ENCODE measurements at places on chromosomes 11 and 22.

GRCh38 chr11:27963370-27963769, 144.6 kb downstream of the KIF18A start:
- DNase-seq = no peak

DNA sequence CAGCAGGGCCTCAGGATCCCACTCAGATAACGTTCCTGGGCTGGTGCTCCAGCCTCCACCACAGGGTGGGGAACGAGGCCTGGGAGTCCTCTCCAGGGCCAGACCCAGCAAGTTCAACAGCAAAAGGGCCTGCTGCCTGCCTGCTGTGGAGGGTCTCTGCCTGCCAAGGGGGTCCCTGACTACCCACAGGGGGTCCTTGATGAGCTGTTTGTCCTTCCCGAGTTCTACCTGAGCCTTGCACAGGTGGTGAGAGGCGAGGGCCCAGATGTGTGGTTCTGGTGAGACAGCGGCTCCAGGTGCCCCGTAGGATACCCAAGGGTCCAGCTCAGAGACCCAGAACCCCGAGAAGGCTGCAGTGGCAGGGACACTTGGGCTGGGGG, 4.4 kb downstream of the DUSP8 start:
- DNase-seq = no peak

DNA sequence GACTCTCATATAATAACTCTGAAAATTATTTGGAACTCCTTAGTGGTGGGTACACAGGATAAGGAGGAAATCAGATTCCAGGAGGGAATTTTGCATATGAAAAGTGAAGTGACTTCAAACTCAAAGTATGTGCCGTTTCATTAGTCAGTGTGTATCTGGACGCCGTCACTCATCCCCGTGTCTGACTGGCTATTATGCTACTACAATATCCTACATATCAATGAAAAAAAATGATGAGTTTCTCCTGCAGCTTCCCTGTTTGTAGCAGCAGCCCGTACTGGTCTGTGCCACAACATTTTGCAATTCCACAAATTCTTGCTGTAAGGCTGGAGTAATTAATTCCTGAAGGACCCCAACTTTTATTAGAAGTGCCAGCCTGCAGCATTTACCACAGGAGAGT, 16.5 kb downstream of the WT1 start:
- DNase-seq = no peak

GRCh38 chr11:43905813-43906241, 25.2 kb downstream of the ALKBH3 start:
- no peak for DNase-seq

GRCh38 chr11:108035690-108036089, 27.0 kb downstream of the CUL5 start:
- no peak for DNase-seq

GRCh38 chr11:34303028-34303570, 54.7 kb downstream of the ABTB2 start:
- DNase-seq = no peak

DNA sequence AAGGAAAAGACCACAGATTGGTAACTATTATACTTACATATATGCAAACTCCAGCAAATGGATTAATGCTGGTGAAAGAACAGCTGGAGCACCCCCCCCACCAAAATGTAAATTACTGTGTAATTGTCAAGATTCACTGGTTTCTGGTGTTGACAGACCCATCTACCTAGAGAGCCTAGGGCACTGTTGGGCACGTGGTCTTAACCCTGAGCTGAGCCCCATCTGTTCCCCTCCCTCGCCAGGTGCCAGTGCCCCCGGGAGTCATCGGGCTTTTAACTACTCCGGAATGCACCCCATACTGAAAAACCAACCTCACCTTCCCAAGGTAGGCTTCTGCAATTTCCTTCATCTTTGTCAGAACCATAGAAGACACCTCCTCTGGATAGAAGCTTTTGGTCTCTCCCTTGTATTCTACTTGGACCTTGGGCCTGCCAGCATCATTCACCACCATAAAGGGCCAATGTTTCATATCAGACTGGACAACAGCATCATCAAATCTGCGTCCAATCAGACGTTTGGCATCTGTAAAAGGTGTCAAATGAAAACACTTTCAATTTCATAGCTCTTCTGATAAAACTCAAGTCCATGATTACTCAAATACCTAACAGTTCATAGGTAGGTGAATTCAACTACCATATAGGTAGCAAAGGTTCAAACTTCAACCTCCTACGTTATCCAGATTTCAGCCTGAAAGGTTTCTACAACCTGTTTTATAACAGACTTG, 1.5 kb downstream of the HSPA8 start:
- DNase-seq = no peak

DNA sequence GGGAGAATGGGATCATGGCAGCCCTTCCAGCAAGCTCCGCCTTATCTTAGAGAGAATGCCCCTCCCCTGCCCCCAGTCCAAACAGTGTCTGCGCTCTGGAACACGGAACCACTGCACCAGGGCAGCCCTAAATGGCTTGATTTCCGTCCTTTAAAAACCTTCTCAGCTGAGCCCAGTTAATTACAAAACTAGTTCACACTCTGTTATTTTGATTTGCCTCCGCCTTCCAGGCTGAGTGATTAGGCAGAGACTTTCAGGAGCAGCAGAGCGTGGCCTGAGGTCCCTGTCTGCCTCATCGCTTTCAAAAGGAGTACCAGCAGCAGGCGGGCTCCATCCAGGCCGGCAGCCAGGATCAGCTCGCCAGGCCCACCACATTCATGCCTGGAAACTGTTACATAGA, 313.0 kb downstream of the BRD1 start:
- no peak for DNase-seq

DNA sequence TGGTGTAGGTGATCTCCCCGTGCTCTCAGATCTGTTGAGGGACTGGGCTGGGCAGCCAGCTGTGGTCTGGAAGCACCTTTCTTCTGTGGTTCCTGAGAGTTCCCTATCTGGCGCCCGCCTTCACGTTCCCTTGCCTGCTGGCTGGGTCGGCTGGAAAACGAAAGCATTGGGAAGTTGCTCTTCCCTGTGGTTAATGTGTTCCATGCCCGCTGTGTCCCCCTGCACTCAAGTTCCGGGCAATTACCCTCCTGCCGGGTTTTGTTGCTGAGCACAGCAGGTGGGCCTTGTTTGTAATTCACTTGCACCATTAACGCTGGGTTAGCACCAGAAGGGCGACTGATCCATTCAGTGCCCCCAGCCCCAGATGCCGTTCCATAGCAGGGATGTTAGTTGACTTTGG, 134.1 kb downstream of the GRIK4 start:
- no peak for DNase-seq

DNA sequence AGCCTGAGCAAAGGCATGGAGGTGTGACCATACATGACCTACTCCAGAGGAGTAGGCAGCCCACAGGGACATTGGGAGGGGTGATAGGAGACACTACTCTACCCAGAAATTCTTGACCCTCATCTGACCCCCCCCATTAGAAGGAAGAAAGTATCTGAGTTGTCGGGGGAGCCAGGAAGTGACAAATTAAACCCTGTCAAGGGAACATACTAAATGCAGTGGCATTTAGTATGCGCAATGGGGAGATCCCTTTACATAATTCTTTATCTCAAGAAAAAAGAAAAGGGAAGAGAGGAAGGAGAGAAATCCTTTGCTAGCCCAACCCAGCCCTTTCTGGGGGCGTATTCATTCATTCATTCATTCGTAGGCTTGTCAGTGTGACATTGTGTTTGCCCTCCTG, 58.8 kb downstream of the NAV2 start:
- DNase-seq = no peak

GRCh38 chr11:27255447-27255828, 107.6 kb downstream of the CCDC34 start:
- no peak for DNase-seq

DNA sequence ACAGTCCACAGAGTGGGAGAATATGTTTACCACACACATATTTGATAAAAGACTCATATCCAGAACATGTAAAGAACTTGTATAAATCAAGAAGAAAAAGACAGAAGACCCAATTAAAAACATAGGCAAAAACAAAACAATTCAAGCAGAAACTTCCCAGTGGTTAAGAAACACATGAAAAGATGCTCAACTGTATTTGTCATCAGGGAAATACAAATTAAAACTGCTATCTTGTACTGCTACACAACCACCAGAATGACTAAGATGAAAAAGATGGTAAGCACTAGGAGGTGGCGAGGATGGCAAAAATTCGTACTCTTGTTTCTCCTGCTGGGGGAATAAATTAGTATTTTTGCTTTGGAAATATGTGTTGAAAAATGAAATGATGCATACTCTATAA, 192.3 kb upstream of the C11orf87 start:
- no peak for DNase-seq
